ENCODE measurements at places on chromosomes 16 and 17. TPM values are rescaled to one million over a fixed set of nuclear protein-coding genes. Genes with fewer than 3 reads are reported as not detected.

TAOK2 gene
- 57.9 TPM for total RNA-seq

DNA sequence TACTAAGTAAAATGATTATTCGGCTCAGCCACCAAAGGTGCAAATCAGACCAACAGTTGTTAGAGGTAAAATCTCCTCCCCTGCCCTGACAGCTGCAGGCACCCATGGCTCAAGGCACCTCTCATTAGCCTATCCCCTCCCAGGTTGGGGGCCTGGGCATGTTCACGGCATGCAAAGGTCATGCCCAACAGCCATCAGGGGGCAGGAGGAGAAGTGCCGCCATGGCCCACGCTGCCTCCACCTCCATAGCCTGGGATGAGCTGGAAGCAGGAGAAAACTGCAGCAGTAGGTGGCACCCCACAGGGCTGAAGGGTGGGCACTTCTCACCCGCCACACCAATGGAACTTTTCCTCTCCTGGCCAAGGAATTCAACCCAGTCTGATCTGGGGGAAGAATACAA lies 146.4 kb upstream of the COX10 start:
- no peak for DNase-seq

DNA sequence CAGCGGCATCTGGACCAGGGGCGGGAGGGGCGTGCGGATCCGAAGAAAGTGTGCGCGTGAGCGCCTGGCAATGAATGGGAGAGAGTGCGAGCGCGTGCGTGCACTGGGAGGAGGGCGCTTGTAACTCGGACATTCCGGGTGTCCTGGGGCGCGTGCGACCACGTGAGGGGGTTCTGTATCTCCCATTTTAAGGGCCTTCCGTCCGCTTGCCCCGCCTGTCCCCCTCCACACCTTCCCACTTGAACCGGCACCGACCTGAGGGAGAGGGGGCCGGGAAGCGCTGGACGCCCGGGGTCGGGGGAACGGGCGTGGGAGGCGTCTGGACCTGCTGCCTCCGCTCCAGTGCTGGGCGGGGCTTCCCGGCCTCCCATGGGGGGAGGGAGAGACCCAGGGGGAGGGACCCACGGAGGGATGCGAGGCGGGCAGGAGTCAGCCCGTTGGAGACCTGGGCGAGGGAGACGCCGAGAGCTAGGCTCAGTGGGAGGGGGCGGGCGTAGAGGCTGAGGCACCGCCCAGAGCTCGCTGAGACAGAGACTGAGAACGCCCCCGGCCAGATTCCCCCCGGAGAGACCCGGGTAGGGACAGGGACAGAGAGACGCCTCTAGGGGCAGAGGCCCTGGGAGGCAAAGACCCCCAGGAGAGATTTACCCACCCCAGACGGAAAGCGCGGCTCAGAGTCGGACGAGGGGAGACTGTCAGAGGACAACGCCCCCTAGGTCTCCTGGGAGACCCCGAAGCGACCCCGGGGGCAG lies at the start of gene KREMEN2:
KREMEN2 (plus strand) TSS at position 553 of the 752 bp plus-strand sequence. CDS start 246 bp downstream, outside the sequence.
- DNase-seq, result peak; percentile 46

DNA sequence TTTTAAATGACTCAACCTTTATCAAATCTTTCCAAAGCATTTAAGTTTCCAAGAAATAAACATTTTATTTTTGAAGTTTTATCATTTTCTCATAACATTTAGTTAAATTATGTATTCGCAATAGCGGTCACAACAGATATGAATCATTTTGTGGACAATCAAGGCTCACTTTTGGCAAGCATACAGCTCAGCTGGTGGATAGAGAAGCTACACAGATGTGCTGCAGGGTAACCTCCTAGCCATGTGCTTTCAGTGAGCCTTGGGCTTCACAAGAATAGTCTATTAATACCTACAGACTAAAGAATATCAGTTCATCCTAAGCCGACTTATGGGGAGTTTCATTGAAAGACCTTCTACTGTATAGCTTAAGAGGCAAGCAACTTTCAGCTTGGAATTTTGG lies 144.8 kb downstream of the MRTFB start:
- no peak for DNase-seq

TRAPPC2L gene
- total RNA-seq, result 20.4 TPM

LASP1 gene
- total RNA-seq, result 250 TPM

DNA sequence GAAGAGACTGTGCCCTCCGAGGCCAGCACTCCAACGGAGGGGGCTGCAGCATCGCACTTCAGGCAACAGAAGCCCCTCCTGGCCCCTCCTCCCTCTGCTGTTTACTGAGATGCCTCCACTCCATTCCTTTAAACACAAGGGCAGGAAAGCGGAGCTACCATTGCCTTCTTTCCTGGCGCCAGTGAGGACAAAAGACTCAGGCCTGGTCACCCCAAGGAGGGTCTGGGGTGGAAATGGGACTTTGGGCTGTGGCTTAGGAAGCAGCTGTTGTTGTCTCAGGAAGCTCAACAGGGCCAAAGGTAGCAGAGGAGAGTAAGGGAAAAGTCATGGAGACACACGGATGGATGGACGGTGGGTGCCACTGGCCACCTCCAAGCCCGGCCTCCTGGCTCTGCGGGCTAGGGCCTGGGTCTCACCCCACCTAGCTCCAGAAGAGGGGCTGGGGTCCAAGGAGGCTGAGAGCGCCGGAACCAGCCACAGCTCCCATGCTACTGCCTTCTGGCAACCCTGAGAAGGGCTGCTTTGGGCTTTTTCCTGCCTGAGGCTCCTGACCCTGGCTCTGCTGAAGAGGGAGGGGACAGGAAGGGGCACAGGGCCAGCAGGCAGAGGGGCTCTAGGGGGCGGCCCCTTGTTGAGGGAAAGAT lies 11.1 kb downstream of the CD300LG start:
- DNase-seq, result no peak

- DNase-seq, result no peak
Measured at GRCh38 chr17:76982408-76983074, 114.3 kb downstream of the MGAT5B start.

DNA sequence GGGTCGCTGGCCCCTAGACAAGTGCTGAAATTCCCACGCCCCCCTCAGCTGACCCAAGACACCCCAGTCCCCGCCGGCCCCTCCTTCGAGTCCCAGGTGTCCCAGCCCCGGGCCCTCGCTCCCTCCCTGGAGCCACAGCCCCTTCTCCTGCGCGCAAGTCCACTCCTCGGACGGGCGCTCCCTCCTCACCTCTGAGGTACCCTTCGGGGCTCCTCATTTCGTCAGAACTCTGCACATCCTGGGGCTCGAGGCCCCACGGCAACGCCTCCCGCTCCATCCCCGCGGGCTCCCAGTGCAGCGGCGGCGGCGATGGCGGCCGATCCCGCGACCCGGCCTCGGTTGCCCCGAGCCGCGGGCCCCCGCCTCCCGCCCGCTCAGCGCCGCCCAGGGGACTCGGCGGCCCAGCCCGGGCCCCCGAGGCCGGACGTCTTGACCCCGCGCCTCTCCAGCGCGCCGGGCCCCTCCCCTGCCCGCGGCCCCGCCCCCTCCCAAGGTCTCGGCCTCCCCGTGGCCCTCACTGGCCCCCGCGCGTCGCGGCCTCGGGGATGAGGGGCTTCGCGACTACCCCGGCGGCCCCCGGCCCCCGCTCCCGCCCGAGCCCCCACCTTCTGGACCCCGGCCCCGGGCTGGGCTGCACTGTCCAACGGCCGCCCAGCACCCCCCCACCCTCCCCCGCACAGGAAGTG lies at the start of gene ZNF768:
ZNF768 (minus strand) TSS at position 430 of the 686 bp plus-strand sequence; CDS start at position 277, 153 bp downstream.
- peak; percentile 62 for DNase-seq

ARL5C gene
- total RNA-seq, result not detected

DNA sequence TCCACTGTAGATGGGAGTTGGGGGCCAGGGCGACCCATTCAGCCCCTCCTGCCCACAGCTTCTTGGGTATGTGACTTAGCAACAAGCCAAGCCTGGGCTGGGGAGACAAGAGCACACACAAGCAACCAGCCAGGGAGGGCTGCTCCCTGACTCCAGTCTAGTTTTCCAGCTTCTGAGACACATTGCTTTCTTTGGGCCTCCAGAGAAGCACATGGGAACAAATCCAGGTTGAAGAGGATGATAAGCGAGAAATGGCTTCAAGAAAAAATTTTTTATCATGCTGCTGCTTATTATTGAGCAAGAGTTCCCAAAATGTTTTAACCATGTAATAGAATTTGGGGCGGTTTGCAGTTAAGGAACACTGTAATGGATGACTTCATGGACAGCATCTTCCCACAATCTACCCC lies 173.7 kb downstream of the SOX9 start:
- no peak for DNase-seq

GRCh38 chr17:83031321-83031945 lies 48.0 kb upstream of the METRNL start:
- no peak for DNase-seq

GRCh38 chr16:50613281-50613963 lies 65.2 kb downstream of the NKD1 start:
- no peak for DNase-seq

GRCh38 chr16:53356478-53357207 lies 77.6 kb upstream of the RBL2 start:
- DNase-seq, result no peak

GRCh38 chr16:2208308-2208707 lies 2.4 kb downstream of the BRICD5 start:
- no peak for DNase-seq

KRTAP4-3 gene
- not detected for total RNA-seq

- peak; percentile 93 for DNase-seq
Measured at GRCh38 chr17:16987830-16988601, 16.1 kb upstream of the TNFRSF13B start.

Data from GM23248 (cell line).